ENCODE measurements at places on chromosomes 1 and 21.

GRCh38 chr1:221884821-221885220 lies 142.9 kb upstream of the DUSP10 start:
- DNase-seq = no peak

GRCh38 chr1:175935566-175936115 lies 192.2 kb upstream of the TNR start:
- DNase-seq = no peak

GRCh38 chr21:32918478-32919120 lies 107.1 kb upstream of the OLIG2 start:
- no peak for DNase-seq

DNA sequence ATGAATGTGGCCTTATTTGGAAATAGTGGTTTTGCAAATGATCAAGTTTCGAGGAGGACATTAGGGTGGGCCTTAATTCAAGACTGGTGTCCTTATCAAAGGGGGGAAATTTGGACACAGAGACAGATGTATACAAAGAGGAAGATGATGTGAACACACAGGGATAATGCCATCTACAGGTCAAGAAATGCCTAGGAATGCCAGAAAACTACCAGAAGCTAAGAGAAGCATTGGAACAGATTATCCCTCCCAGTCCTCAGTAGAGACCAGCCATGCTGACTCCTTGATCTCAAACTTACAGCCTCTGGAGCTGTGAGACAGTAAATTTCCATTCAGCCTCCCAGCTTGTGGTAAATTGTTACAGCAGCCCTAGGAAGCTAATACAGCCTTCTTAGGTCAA lies 151.4 kb downstream of the PTGER3 start:
- no peak for DNase-seq

GRCh38 chr1:151147665-151148064 lies 1.2 kb upstream of the SEMA6C start:
- DNase-seq = peak; percentile 91

DNA sequence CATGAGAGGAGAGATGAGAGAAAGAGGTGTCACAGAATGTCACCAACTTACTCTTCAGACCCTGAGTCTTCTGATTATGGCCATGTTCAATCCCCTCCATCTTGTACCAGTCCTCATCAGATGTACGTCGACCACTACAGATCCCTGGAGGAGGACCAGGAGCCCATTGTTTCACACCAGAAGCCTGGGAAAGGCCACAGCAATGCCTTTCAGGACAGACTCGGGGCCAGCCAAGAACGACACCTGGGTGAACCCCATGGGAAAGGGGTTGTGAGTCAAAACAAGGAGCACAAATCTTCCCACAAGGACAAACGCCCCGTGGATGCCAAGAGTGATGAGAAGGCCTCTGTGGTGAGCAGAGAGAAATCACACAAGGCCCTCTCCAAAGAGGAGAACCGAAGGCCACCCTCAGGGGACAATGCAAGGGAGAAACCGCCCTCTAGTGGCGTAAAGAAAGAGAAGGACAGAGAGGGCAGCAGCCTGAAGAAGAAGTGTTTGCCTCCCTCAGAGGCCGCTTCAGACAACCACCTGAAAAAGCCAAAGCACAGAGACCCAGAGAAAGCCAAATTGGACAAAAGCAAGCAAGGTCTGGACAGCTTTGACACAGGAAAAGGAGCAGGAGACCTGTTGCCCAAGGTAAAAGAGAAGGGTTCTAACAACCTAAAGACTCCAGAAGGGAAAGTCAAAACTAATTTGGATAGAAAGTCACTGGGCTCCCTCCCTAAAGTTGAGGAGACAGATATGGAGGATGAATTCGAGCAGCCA lies 8.0 kb downstream of the ELOA start:
- peak; percentile 61 for DNase-seq

DNA sequence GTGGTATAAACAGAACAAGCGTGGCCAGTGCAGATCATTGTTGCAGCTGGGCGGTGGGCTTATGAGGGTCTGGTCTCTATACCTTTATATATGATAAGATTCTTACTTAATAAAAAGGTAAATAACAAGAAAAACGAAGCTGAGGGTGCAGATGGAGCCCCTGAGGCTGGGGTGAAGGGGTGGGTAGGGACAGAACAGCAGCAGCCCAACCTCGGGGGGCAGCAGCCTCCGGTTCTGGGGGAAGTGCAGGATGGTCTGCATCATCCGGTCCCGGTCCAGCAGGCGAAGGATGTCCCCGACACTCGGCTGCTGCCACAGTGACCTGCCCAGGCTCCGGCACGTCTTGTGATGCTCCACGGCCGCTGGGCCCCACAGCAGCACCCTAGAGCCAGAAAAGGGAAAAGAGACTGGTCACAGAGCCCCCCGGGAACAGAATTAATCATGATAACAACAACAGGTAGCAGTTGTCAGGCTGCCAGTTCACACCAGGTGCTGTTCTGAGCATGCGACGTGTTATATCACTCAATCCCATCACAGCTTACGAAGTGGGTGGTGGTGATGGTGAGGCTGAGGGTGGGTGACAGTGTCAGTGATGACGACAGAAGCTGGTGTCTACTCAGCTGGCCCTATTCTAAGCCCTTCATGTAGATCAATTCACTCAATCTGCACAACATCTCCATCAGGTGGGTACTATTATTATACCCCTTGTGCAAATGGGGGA lies 35.5 kb downstream of the MRAP start:
- no peak for DNase-seq

- DNase-seq = no peak
These were observed 631.0 kb downstream of the MRPL39 start for GRCh38 chr21:24976238-24976637.

GRCh38 chr1:12480748-12481362 lies 137.2 kb downstream of the DHRS3 start:
- DNase-seq = peak; percentile 86

DNA sequence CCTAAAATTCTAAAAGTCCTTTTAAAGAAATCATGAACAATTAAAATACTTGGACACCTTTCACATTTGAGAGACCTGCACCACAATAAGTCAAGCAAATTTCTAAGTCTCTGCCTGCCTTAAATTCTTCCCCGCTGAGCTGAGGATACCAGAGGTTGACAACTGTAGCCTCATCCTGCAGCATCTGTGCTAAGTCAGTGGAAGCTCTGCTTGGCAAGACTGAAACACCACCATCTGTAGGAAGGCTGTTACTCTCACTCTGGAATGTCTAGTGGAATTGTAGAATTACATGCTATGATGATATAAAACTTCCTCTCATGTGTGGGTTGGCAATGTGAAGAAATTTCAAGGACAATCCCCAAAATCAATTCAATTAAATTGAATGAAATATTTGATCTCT lies 1756.5 kb downstream of the NCAM2 start:
- DNase-seq = no peak

GRCh38 chr1:205064741-205065316 lies 19.4 kb downstream of the TMEM81 start:
- no peak for DNase-seq

DNA sequence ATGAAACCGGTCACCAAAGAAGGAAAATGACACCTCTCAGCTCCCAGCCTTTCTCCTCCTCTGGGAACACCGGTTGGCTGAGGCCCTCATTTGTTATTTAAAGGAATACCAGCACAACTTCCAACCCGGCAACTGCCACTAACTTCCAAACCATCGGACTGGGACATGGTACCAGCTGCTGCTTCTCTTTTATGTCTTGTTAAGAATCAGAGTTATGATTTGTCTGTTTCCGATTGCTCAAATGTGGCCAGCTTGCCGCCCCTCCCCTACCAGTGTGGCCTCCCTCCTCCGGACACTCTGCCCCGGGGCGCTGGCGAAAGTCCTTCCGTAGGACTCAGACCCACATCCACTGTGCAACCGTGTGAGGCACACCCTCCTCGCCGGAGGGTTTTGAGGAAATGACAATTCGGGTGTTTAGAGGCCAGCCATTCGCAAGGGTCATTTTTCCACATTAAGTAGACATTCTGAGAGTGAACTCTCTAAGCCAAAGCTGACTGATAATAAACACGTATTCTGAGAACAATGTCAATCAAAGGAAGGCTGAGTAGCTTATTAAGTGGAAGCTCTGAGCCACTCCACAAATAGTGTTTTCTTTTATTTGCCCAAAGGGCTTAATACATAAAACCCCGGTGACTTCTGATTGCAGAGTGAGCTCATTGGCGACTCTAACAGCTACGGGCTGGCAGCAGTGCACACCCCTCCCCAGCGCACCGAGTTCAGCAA lies 5.5 kb downstream of the RIPK4 start:
- peak; percentile 55 for DNase-seq

DNA sequence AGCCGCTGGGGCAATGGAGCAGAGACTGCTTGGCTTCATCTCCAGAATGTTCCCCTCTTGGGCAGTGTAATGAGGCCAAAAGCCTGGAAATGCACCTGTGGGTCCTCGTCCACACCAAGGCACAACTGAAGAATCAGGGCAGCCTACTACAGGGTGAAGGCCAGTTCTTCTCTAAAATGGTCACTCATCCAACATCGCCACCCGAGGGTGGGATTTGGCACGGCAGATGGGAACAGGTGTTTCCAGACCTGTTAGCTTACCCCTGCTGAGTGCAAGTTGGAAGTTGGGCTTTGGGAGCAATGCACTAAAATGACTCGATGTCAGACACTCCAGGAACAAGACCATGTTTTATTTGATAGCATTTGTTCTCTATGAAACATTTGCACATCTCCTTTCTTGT lies 543.7 kb downstream of the NPHP4 start:
- DNase-seq = no peak

- DNase-seq = no peak
These were observed 14.7 kb upstream of the IGFN1 start for GRCh38 chr1:201175820-201176500.

DNA sequence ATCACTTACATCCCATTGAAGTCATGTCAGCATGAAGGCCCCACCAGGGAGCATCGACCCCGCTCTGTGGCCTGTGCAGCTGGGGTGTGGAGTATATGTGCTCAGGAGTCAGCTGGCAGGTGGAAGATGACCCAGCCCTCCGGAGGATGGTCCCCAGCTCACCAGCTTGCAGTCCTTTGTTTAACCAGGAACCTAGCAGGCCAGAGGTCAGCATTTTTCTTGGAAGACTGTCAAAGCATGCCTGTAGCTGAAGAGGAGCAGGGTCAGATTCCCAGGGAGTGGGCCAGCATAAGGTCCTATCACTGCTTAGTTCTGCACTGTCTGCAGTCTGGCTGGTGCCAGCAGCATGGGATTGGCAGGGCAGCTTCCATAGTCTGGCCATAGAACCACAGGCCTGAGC lies 12.7 kb downstream of the NFASC start:
- DNase-seq = no peak
